ENCODE measurements at places on chromosomes 2 and 18.

- DNase-seq, result peak; percentile 51
Measured at GRCh38 chr2:70552501-70553333, 909 bp downstream of the TGFA start.

- DNase-seq, result no peak
Measured at GRCh38 chr2:113277474-113278072, 1.1 kb downstream of the PAX8 start.

- DNase-seq, result no peak
Measured at GRCh38 chr2:44545005-44545404, 183.3 kb downstream of the CAMKMT start.

- DNase-seq, result no peak
Measured at GRCh38 chr2:20707601-20708000, 40.7 kb downstream of the GDF7 start.

DNA sequence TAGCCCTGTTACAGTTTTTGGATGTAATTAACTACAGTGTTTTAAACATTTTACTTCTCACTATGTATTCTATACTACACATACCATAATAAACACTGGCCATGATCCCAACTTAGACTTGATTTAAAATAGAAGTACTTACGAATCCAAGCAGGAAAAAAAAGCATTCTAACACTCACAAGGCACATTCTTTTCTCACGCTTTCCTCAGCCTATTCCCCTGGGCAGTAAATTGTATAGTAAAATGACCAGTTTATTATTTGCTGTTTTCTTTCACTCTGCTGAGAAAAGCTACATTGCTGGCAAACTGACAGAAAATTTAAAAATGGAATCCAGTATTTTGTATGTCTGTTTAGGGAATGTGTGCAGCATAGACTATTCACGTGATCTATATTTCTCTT, 2.8 kb upstream of the TANC1 start:
- no peak for DNase-seq

DNA sequence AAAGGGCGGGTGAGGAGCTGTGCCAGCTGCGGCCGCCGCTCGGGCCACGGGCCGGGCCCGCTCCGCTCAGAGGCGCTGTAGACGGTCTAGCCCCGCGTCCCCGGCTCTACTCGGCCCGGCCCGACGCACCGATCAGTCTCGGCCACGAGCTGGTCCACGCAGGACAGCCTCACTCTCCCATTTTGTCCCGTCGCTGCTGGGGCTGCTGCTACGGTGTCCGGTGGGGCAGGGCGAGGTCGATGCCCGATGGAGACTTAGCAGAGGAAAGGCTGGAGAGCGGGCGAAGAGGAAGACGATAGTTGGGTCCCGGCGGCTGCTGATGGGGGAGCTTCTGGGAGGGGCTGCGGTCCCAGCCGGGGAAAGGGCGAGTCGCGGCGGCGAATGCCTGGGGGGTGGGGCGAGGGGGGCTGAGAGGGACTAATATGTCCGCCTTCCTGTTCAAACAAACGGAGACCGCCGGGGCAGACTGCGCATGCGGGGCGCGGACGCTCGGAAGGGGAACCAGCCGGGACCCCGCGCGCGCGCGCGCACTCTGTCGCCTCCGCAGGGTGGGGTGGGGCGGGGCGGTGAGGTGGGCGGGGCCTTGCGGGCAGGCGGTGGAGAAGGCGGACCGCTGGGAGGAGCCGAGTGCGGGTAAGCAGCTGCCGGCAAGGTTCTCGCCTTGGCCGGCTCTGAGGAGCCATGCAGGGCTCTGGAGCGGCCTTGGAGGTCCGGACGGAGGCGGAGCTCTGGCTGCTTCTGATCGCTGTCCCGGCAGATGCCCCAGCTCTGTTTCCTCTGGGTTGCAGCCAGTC, at the start of gene ROCK1:
Gene ROCK1, minus strand, starts transcription at position 468 of the 794 bp plus-strand sequence. CDS start 903 bp downstream, outside the sequence.
- peak; percentile 100 for DNase-seq

DNA sequence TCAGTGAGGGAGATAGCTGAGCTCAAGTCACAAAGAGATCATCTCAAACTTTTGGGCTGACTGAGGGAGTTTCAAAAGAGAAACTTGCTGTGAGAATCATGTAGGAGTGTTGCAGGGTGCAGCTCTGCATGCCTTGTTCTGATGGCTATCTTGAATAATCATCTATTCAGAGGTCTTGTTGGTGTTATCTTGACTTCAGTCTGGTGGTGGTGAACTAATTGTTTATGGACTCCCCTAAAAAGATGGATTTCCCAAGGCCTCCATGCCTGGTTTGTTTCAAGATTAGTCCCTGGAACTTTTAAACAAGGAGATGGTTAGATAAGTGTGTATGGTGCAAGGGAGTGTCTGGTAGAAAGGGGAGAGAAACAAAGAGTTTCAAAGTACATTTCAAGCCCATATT, 29.8 kb downstream of the SLC39A6 start:
- no peak for DNase-seq

GRCh38 chr2:232836934-232837333, 33.1 kb upstream of the SNORC start:
- DNase-seq, result no peak

- DNase-seq, result no peak
Measured at GRCh38 chr2:146388757-146389156, 1456.1 kb upstream of the ACVR2A start.

GRCh38 chr2:86047575-86048382, 57.9 kb downstream of the POLR1A start:
- DNase-seq, result no peak

DNA sequence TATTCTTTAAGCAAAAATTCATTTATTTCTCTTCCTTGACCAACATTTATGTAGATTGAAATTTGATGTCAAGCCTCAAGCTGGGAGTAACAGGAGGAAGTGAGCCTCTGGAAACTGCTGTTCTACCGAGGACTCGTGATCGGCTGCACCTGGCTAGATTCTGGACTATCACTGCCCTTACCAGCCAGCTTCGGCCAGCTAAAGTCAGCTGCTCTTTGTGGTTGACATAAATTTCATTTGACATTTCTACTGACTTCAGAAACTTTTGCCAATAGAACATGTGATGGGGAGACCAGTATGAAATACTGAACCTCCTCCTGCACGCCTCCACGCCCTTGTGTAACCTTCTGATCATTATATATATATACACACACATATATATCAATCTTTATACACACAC, 74.2 kb upstream of the RGPD5 start:
- DNase-seq, result no peak

DNA sequence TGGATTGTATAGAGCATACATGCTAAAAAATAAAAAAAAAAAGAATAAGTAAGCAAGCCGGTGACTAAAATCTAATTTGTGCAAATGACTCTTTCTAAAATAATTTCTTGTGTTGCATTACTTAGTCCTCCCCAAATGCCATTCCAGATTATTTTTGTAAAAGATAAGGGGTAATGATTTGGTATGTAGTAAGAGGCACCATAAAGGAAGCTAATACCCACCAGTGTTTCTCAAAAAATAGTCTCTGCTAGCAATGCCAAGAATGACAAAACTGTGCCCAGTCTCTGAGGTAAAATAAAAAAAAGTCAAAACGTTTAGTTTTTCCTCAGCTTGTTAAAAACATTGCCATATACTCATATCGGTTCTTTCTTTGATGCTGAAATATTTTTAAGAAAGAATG, 2.7 kb downstream of the METTL5 start:
- DNase-seq, result no peak
